Mucosa of descending colon (tissue), 3 donors: ENCODE measurements at places on chromosomes 11 and 22. TPM values are rescaled to one million over a fixed set of nuclear protein-coding genes. Genes with fewer than 3 reads are reported as not detected.

The SDHAF2 gene
- total RNA-seq, result 42.1 TPM

GRCh38 chr11:13262096-13262495 is 15.5 kb upstream of the BMAL1 start:
- no peak for DNase-seq

GRCh38 chr11:130103296-130103814 is 33.7 kb downstream of the APLP2 start:
- no peak for DNase-seq

DNA sequence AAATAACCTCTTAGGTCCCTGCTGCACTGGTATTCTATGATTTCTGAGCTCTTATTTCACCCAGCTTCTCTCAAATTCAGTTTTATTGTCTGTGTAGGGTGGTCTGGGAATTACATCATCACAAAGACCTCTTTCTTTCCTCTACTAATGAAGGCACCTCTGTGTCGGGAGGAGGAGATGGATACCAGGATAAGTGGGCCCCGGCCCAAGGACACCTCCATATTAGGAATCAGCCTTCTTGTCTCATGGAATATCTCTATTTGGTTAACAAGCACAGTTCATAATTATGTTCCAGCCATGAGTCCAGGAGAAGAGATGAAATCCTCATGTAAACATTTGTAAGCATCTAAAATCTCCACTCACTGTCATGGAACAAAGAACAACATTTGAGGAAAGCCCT is 9.4 kb downstream of the PARVA start:
- DNase-seq, result no peak

GRCh38 chr11:61794579-61794978 is 1.9 kb downstream of the FEN1 start:
- no peak for DNase-seq

DNA sequence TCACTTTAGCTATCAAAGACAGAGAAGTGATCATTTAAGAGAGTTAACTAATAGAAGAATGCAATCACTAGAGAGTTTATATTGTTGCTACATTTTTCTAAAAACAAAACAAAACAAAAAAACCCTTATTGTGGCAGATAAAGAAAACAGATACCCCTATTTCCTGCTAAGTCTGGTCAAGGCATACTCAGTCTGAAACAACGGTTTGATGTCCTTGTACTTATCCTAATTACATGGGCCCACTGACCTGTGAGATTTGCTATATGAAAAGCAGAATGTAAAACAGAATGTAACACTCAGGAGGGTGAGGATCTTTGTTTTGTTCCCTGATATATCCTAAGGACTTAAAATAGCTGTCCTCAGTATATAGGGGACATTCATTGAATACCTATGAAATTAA is 24.6 kb downstream of the MAML2 start:
- DNase-seq, result no peak

GRCh38 chr11:117687776-117688175 is 109.2 kb downstream of the DSCAML1 start:
- DNase-seq, result no peak

The FAM83F gene
- total RNA-seq, result 48.0 TPM

DNA sequence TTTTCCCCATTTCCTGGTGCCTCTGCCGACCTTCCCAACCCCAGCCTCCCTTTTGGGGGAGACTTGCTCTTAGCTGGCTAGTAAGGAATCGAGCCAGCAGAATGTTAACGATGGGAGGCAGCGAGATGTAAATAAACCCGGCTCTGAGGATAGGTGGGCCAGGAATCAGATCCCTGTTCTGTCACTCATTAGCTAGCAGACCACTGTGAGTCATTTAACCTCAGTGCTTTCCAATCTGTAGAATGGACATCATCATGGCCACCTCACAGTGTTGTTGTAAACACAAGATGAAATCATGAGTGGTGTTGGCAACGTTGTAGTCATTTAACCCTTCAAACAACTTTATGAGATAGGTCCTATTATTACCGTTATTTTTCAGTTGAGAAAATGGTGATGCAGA is 208.6 kb downstream of the KIRREL3 start:
- no peak for DNase-seq

GRCh38 chr22:45225732-45226502 is 14.8 kb downstream of the KIAA0930 start:
- DNase-seq, result no peak

DNA sequence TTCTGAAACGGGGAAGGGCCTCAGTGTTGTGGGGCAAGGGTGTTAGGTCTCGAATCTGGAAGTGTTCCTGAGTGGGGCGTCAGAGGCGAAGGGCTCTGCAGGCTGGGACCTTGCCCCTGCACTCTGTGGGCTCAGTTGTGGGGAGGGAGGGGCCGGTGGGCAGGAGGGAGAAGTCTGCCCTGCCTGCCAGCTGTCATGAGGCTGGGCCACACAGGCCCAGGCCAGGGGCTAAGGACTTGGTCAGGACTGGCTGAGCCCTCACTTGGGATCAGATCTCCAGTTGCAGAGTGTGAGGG is at the start of gene CRACR2B:
CRACR2B (plus strand) TSS at position 23 of the 296 bp plus-strand sequence. CDS start 689 bp downstream, outside the sequence.
- peak; percentile 86 for DNase-seq

The PIWIL4 gene
- 11.5 TPM for total RNA-seq

GRCh38 chr11:6201481-6201880 is 2.5 kb downstream of the OR52W1 start:
- DNase-seq, result no peak

- DNase-seq, result no peak
These were observed 157.6 kb downstream of the FCHSD2 start for GRCh38 chr11:72984453-72985077.

DNA sequence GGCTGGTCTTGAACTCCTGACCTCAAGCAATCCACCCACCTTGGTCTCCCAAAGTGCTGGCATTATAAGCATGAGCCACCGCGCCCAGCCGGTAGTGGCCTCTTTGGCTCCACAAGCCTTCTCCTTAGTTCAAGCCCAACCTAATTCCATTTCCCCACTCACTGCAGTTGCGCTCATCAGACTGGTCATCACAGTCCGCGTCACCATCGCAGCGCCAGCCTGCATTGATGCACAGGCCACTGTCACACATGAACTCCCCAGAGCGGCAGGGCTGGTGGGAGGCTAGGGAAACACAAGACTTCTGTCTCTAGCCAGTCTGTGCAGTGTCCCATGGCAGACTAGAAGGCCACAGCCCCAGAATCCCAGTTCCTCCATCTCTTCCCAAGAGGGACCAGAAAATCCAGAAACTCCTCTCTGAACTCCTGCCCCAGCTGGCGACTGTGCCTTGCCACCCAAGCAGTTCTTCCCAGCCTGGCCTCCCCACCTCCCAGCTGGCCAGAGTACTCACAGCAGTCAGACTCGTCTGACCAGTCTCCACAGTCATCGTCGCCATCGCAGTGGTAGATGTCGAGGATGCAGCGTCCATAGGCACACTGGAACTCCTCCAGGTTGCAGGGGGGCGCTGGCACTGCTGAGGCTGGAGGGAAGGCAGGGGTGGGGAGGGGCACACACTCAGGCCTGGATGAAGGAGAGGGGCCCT is 19.8 kb downstream of the LRP4 start:
- DNase-seq, result no peak

GRCh38 chr22:43669190-43669589 is 142.9 kb downstream of the EFCAB6 start:
- DNase-seq, result no peak

The LARGE1 gene
- total RNA-seq, result 93.8 TPM

GRCh38 chr11:12811861-12812260 is 137.6 kb downstream of the TEAD1 start:
- DNase-seq, result no peak

The FOSL1 gene
- total RNA-seq, result 1.2 TPM

The MPEG1 gene
- total RNA-seq, result 8.7 TPM

The C11orf52 gene
- 12.8 TPM for total RNA-seq

DNA sequence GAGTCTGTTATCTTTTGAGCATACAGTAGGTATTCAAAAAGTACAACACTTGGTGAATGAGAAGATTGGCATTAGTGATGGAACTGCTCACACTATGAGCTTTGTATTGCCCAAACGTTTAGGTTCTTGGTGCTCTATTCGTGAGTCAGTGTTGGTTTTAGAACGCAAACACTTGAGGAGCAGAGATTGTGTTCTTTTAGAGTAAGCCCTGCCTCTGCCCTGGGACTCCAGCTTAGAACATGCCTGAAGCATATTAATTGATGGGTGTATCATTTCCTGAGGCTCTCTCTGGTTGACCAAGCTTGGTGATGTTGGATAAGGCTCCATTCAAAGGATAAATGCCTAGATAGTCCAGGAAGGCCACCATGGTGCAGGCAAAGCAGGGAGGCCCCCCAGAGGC is 10.9 kb downstream of the MTNR1B start:
- no peak for DNase-seq

The ANO9 gene
- total RNA-seq, result 131 TPM

GRCh38 chr11:68369756-68370155 is 57.4 kb downstream of the LRP5 start:
- no peak for DNase-seq

The MRGPRF gene
- total RNA-seq, result 117 TPM

The SLC25A1 gene
- total RNA-seq, result 165 TPM

GRCh38 chr22:48495751-48496080 is 1332.0 kb downstream of the BRD1 start:
- no peak for DNase-seq

GRCh38 chr11:60251485-60252212 is 8.7 kb upstream of the MS4A4E start:
- no peak for DNase-seq

DNA sequence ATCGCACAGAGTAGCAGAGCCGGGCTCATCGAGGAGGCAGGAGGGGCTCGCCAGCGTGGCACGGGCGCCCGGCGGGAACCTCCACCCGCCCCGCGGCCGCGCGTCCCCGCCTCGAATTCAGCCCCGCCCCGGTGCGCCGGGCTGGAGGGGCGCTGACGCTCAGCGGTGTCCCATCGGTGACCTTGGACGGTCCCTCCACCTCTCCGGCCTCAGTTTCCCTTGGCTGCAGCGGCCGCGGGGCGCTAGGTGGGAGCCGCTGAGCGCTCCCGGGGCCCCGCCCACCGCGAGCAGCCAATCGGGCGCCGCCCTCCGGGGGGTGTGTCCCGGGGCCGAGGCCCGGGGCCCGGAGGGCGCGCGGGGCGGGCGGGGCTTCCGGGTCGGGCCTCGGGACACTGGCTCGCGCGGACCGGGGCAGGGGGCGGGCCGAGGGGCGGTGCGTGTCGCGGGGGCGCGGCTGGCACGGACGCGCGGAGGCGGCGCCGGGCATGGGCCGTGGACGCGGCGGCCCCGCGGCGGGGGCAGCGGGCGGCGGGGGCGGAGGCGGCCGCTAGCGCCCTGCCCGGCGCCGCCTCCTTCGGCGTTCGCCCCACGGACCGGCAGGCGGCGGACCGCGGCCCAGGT is at the start of gene PPARA:
PPARA (plus strand) TSS at position 493 of the 621 bp plus-strand sequence. CDS start 47,858 bp downstream, outside the sequence.
- peak; percentile 98 for DNase-seq

The SLC15A3 gene
- 6.2 TPM for total RNA-seq

DNA sequence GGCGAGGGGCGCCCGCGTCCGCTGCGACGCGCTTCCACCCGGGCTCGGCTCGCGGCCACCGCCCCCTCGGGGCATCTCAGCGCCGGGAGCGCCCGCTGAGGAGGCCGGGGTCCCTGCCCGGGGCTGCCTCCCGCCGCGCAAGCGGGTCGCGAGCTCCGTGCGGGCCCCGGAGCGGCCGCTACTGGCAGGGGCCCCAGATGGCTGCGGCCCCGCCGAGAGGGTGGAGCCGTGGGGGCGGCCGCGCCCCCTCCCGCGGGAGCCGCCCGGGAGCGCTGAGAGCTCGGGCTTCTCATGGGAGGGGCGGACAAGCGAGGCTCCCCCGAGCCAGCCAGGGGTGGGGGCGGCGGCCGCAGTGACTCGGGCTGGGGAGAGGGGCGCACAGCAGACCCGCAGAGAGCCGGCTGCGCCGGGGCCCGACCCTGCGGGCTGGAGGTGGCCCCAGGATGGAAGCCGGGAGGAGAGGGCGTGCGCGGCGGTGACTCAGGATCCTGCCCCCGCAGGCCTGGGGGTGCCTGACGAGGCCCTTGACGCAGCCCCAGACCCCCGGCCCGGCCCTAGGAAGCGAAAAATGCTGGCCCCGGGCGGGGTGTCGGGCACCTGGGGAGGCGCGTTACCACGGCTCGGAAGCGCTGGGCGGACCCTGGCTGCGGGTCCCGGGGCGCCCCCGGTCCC is 603 bp upstream of the ZFTA start:
- DNase-seq, result peak; percentile 62

DNA sequence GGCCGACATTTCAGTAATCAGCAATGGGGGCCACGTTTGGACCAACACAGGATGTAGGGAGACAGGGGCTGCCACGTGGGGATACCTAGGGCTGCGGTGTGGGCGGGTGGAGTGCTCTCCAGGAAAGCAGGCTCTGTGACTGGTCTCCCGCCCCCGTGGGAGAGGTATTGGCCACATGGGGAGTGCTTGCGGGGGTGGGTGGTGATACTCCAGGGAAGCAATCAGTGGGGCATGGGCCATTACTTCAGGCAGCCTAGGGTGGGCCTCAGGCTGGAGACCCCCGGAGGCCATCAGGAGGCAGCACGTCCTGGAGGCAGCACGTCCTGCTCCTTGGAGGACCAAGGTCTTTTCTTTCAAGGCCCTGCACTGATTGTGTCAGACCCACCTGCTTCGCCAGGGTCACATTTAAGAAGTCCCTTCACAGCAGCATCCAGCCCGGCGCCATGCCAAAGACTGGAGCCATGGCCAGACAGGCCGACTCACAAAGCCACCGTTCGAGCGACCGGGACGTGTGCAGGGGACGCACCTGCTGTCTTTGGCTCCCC is 3.0 kb upstream of the MUC2 start:
- peak; percentile 23 for DNase-seq

DNA sequence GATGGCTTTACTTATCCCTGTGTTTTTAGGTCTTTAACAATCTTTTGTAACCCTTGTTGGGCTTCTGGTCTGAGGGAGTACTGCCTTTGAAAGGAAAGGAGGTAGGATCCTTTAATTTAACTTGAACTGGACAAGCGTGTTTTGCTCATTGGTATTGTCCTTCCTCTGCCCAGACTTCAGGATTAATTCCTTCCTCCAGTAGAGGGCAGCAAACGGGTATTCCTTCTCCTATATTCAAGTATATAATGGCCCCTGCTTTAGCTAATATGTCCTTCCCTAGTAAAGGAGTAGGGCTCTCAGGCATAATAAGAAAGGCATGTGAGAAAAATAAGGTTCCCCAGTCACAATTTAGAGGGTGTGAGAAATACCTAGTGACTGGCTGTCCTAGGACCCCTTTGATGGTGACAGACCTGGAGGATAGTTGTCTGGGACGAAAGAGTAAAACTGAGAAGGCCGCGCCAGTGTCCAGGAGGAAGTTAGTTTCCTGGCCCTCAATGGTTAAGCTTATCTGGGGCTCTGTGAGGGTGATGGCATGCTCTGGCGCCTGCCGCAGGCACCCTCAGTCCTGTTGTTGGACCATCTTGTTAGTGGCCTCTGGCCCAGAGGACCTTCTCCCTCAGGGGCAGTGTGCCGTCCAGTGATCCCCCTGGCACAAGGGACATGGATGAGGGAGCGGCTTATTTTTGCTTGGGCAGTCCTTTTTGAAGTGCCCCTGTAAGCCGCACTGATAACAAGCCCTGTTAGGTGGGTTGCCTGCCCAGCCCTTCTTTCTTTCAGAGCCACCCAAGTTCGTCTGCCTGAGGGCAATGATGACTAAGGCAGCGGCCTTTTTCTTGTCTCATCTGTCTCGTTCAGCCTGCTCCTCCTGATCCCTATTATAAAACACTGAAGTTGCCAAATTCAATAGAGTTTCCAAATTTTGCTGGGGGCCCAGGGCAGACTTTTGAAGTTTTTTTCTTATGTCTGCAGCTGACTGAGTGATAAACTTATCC is 51.8 kb downstream of the C11orf71 start:
- no peak for DNase-seq

The OR2D2 gene
- total RNA-seq, result 2.1 TPM
